Prostate gland (tissue), 2 donors: ENCODE measurements at places on chromosomes 7 and 10. TPM values are rescaled to one million over a fixed set of nuclear protein-coding genes. Genes with fewer than 3 reads are reported as not detected.
A peak's percentile ranks its signal among the peaks of the same experiment; 100 is the strongest.

DNA sequence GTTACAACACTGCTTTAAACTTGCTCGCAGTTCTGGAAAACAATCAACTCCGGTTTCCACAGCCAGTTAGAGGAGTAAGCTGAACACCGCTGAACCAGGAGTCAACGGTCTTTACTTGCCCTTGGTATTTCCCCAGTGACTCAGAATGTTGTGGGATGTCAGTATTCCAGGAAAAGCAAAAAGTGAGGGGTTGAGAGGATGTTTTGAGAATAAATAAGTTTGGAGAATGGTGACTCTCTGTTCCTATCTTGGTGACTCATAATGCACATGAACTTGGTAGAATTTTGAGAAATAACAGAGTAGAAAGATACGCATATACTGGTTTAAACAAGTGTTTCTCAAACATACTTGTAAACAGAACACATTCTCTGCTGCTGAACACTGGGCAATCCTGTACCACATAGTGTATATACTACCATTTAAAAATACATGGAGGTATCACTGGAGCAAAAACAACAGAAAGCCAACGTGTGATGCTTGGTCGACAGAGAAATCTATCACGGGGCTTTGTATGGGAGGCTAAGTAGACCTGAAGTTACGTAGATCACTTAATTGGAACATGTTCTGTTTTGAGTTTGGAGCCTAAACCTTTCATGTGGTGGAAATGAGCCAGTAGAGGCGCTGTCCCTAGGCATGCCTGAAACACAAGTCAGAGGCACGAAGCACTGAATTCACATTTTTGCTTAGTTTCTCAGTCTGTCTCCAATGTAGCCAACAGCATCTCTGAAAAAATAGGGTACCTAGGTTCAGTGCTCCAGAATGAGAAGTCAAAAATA lies 534.3 kb downstream of the PARD3 start:
- peak overlapping the region; percentile 33 for H3K27ac ChIP-seq
- no peaks in the 10 kb centered on the region for H3K36me3 ChIP-seq

SH2B2 gene
- total RNA-seq, result 22.3 TPM

- no peaks in the 10 kb centered on the region for H3K4me1 ChIP-seq
- no peak overlapping the region for H3K27ac ChIP-seq
- H3K4me3 ChIP-seq, result no peak overlapping the region
- H3K27me3 ChIP-seq, result no peaks in the 10 kb centered on the region
- no peaks in the 10 kb centered on the region for H3K36me3 ChIP-seq
Measured at GRCh38 chr7:111223802-111224253, 132.9 kb downstream of the LRRN3 start.

DNA sequence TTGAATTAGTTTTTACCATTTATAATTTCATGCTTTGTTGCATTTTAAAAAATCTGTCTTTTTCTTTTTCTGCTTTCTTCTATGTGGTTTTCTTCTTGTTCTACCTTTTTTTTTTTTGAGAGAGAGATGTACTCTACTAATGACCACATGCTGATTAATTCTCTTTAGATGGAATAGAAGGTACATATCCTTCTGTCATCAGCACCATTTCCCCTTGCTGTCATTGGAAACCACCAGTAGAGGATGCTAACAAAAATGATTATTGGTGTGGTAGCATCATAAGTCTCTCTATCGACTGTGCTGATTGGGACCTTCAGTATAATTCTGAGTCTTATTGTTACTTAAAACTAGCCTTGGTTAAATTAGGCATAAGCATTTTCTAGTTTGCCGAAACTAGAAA lies 3.6 kb downstream of the ZEB1 start:
- no peaks in the 10 kb centered on the region for H3K36me3 ChIP-seq
- no peaks in the 10 kb centered on the region for H3K27me3 ChIP-seq
- H3K4me3 ChIP-seq, result no peak overlapping the region

DNA sequence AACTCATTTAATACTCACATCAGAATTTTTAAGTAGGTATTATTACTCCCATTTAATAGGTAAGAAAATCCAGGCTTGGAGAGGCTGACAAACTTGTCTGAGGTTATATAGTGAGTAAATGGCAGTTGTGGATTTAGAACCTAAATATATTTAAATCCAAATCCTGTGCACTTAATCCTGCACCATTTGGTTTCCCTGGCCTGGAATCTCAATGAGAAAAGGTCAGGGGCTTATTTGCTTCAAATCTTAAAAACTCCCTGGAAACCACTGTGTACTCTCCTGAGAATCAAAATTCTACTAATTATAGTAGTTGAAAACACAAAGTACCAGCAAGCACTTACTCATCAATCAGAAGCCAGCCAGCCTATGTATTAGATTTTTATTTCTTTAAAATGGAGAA lies 97.7 kb downstream of the DNMBP start:
- no peaks in the 10 kb centered on the region for H3K27me3 ChIP-seq
- H3K36me3 ChIP-seq, result no peaks in the 10 kb centered on the region
- H3K4me3 ChIP-seq, result no peak overlapping the region
- no peaks in the 10 kb centered on the region for H3K4me1 ChIP-seq
- peak overlapping the region; percentile 3 for H3K27ac ChIP-seq

GRCh38 chr10:89090756-89091445 lies 100.3 kb downstream of the FAS start:
- no peaks in the 10 kb centered on the region for H3K36me3 ChIP-seq
- no peaks in the 10 kb centered on the region for H3K27me3 ChIP-seq
- H3K4me1 ChIP-seq, result no peaks in the 10 kb centered on the region
- no peak overlapping the region for H3K4me3 ChIP-seq
- H3K27ac ChIP-seq, result no peak overlapping the region

TMEM229A gene
- not detected for total RNA-seq

GRCh38 chr7:50463035-50463434 lies 12.9 kb upstream of the FIGNL1 start:
- H3K4me1 ChIP-seq, result no peaks in the 10 kb centered on the region
- H3K36me3 ChIP-seq, result no peaks in the 10 kb centered on the region

DNA sequence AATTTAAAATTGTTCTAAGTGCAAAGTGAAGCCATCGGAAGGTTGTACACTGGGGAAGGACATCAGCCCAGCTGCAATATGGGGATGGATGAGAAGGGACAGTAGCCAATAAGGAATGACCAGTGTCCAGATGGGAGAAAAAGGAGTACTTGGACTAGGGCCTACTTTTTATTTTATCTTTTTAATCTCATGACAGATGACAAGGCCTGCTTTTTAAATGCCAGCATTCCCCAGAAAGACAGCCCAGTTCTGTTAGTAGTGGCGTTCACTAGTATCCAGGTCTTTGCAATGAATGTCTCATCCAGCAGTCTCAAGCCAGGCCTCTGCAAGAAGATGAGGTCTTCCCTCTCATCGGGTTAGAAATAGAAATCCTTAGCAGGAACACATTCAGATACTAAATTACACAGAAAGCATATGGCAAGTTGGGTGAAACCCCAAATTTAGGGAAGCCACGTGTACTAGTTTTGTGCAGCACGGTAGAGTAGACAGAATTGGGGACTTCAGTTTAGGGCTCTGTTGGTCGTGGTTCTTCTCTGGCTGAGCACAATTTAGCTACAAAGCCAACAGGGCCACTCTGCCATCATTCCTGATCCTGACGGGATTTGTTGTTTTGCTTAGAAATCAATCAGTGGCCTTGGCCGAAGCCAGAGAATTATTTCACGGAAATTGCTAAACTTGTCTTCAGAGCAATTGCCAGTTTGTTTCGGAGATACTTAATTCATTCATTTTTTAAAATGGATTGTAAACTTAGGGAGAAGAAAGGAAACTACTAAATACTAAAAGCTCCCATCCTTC lies 227.8 kb downstream of the ARHGAP21 start:
- H3K27ac ChIP-seq, result peak overlapping the region; percentile 79
- no peak overlapping the region for H3K4me3 ChIP-seq
- peaks cover 8% of the 10 kb centered on the region for H3K4me1 ChIP-seq
- H3K36me3 ChIP-seq, result no peaks in the 10 kb centered on the region
- DNase-seq, result no peak

CALHM2 gene
- 11.7 TPM for total RNA-seq

PNLIPRP3 gene
- 0.14 TPM for total RNA-seq

GRCh38 chr10:27153845-27154193 lies 365 bp downstream of the YME1L1 start:
- no peaks in the 10 kb centered on the region for H3K36me3 ChIP-seq
- DNase-seq, result peak; percentile 16
- no peaks in the 10 kb centered on the region for H3K27me3 ChIP-seq
- peak overlapping the region; percentile 98 for H3K27ac ChIP-seq

PHYHIPL gene
- total RNA-seq, result 7.0 TPM

RTKN2 gene
- total RNA-seq, result 3.6 TPM

DNA sequence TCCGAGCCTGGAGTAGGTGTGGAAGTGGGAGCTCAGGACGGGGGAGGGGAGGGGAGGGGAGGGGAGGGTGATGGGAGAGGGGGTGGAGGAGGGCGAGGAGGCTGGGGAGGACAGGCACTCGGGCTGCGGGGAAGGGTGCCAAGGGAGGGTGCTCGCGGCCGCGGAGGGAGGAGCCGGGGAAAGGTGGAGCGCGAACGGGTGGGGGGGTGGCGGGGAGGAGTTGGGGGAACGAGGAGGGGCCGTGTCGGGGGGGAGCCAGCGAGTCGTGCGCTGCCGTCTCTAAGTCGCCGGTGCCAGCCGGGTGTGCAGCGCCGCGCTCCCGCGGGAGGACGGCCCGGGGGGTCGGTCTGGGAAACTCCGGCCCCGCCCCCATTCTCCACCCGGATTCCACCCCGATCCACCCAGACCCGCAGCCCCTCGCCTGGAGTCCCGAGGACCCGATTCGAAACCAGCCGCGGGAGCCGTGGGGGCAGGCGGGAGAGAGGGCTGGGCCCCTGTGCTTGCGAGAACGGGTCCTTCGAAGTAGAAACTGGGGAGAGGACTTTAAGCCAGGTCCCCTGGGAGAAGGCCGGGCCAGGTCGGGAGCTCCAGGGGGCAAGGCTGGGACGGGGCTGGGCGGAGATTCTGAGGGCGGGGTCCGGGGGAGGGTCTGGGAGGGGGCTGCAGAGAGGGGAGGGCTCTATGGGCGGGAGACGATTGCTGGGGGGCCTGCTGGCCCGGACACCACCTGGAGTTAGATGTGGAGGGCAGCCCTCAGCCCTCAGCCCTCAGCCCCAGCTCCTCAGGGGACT lies at the start of gene ZNF467:
Gene ZNF467, minus strand, starts transcription at position 143 of the 791 bp plus-strand sequence. CDS start 2,556 bp downstream, outside the sequence.
- no peaks in the 10 kb centered on the region for H3K36me3 ChIP-seq
- peak within 1 kb of the TSS; percentile 54 for H3K4me3 ChIP-seq
- DNase-seq, result peak; percentile 62
- no peaks in the 10 kb centered on the region for H3K4me1 ChIP-seq

DNA sequence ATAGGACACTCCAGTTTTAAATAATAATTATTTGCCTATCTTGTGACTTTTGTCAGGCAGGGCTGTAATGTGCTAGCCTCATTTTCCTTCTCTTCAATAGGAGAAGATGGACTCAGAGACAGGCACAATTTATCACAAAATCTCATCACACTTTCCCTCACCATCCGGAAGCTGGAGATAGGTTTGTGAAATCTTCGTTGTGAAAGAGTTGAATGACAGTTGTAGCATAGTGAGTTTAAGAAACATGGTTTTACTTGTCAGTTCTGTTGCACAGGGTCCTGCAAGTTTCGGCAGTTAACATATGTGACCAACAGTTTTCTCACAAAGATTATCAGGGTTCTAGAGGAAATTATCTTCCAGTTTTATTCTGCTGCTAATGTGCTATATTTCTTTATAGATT lies 37.7 kb upstream of the MAP3K8 start:
- no peak overlapping the region for H3K4me3 ChIP-seq
- no peak for DNase-seq
- H3K27ac ChIP-seq, result no peak overlapping the region
- H3K4me1 ChIP-seq, result no peaks in the 10 kb centered on the region
- H3K36me3 ChIP-seq, result no peaks in the 10 kb centered on the region

DNA sequence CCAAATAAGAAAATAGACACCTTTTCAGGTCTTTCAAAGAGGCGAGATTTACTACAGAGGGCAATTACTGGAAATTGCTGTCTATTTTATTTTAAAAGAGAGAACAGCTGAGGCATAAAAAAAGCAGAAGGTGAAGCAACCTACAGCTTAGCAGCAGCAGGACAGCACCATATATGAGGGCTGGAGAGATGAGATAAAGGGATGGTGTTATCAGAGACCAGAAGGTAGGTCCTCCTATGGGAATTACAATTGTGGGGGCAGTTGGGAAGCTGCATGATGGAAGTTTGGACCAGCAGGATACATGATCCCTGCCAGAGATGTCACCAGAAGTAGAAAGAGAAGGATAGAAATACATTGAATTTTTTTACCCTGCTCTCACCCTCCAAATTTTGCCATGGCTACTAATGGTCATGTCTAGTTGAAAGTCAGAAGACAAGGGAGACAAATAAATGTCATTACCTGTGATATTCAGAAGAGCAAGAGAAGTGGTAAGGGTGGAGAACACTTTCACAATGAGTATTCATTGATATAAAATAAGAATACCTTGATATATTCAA lies 77.2 kb upstream of the CALCR start:
- no peak for DNase-seq
- H3K27ac ChIP-seq, result no peak overlapping the region
- H3K4me1 ChIP-seq, result no peaks in the 10 kb centered on the region
- no peak overlapping the region for H3K4me3 ChIP-seq
- no peaks in the 10 kb centered on the region for H3K27me3 ChIP-seq
- H3K36me3 ChIP-seq, result no peaks in the 10 kb centered on the region

DNA sequence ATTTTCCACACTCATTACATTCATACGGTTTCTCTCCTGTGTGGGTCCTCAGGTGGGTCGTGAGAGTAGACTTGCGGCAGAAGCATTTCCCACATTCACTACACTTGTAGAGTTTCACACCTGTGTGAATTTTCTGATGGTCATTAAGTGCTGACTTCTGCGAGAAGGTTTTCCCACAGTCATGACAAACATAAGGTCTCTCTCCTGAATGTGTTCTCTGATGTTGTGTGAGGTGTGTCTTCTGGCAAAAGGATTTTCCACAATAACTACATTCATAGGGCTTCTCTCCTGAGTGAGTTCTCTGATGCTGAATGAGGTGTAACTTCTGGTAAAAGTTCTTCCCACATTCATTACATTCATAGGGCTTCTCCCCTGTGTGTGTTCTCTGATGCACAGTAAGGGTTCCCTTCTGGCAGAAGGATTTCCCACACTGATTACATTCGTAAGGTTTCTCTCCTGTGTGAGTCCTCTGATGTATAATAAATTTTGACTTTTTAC lies 15.1 kb downstream of the ZNF12 start:
- no peak for DNase-seq
- no peaks in the 10 kb centered on the region for H3K4me1 ChIP-seq
- no peak overlapping the region for H3K27ac ChIP-seq
- no peak overlapping the region for H3K4me3 ChIP-seq
- H3K27me3 ChIP-seq, result no peaks in the 10 kb centered on the region
- H3K36me3 ChIP-seq, result peaks cover 52% of the 10 kb centered on the region

- H3K27ac ChIP-seq, result no peak overlapping the region
- H3K27me3 ChIP-seq, result no peaks in the 10 kb centered on the region
- no peaks in the 10 kb centered on the region for H3K36me3 ChIP-seq
- no peak for DNase-seq
- no peak overlapping the region for H3K4me3 ChIP-seq
Measured at GRCh38 chr10:82267960-82268359, 393.0 kb downstream of the NRG3 start.

GRCh38 chr7:41916450-41916927 lies 213.6 kb upstream of the INHBA start:
- no peaks in the 10 kb centered on the region for H3K27me3 ChIP-seq
- H3K36me3 ChIP-seq, result no peaks in the 10 kb centered on the region
- no peak overlapping the region for H3K27ac ChIP-seq
- no peaks in the 10 kb centered on the region for H3K4me1 ChIP-seq
- no peak for DNase-seq

GRCh38 chr10:73774637-73775036 lies 7.2 kb upstream of the CHCHD1 start:
- H3K27ac ChIP-seq, result no peak overlapping the region
- H3K27me3 ChIP-seq, result no peaks in the 10 kb centered on the region
- DNase-seq, result no peak

GRCh38 chr7:949021-949934 lies 5.2 kb downstream of the ADAP1 start:
- H3K27ac ChIP-seq, result no peak overlapping the region
- H3K27me3 ChIP-seq, result no peaks in the 10 kb centered on the region
- peaks cover 8% of the 10 kb centered on the region for H3K4me1 ChIP-seq
- H3K4me3 ChIP-seq, result no peak overlapping the region
- no peaks in the 10 kb centered on the region for H3K36me3 ChIP-seq
- DNase-seq, result no peak
